ENCODE measurements at places on chromosomes 3 and 15.

DNA sequence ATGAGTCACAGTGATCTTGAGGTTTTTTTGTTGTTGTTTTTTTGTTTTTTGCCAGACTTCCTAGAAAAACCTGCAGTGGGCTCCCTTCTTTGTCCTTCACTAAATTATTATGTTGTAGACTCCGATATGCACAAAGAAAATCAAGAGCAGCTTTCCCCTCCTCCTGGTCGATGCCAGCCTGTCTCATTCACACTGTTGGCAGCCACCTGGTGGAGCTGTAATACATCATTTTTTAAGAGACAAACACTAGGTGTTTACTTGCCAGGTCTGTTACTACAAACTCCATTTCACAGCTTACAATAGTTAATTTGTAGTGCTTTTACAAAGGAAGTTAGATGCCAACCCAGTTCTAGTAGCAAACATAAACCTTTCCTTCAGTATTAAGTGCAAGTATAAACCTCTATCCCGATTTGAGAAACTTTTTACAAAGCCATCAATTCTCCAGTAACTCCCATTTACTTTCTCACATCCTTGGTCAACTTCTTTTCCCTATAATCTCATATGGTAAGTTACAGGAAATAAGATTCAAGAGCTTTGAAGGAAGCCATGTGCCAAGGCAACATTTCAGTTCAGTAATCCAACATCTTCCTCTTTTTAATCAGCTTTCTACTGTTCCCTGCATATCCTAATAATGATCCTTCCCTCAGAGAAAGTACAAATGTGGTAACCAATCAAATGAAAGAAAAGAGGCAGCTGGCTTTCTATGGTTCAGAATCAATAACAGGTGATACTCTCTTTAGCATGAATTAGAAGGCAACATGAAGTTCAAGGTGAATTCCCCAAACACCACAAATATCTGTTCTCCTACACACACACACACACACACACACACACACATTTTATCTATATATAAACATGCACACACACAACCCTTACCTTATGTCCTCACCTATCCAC is 14.0 kb downstream of the AAGAB start:
- peak; percentile 55 for DNase-seq

- DNase-seq, result no peak
Measured at GRCh38 chr15:51390241-51390965, 48.9 kb downstream of the GLDN start.

- no peak for DNase-seq
Measured at GRCh38 chr3:140375002-140375401, 302.9 kb upstream of the TRIM42 start.

DNA sequence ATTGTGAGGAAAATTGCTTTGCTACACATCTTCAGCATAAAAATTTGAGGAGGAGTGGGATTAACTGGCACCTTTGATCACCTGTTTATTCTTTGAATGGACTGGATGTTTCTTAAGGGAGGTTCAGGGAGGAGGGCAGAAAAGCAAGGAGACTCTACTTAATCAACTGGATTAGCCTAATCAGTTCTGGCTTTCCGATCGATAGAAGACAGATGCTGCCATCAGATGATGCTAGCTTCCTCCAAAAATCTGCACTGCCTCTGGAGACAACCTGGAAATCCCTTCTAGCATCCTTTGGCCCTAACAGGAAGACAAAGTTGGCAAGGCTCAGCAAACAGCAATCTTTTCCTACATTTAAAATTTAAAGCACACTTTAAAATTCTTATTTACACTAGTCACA is 197.8 kb downstream of the EBLN2 start:
- DNase-seq, result no peak

GRCh38 chr3:12758025-12758781 is 856 bp downstream of the TMEM40 start:
- no peak for DNase-seq

DNA sequence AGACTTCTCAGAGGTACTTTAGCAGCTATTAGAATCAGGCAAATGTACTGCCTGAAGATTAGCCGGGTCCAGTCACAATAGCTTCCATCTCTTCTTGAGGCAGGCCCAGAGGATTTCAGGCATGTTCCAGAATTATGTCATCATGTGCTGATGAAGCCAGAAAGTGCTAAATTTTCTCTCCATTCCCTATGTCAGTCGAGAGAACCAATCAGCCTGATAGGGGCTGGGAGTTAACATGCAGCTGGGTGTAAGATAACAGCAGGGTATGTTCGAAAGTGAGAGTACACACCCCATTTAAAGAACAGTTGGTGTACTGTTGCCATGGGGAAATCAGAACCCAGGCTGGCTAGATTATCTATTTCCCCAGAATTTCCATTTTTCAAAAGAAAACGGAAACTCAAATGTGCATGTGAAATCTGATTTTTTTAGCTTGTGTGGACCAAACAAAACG is 48.7 kb downstream of the MYH15 start:
- DNase-seq, result no peak

DNA sequence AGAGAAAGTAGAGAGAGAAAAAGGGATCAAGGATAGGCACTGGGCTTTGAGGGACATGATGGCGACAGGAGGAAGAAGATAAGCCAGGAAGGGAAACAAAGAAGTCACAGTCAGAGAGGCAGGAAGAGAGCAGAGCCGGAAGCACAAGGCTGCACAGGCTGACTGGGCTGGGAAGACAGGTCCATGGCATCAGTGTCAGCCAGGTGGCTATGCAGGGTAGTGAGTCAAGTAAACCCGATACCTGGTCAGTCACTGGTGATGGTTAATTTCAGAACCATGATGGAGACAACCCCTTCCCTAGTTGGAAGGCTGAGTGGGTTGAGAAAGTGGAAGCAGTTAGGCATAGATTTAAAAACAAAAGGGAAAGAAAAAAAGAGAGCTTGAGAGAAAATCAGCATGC is 203.8 kb downstream of the EPHB1 start:
- DNase-seq, result no peak

- DNase-seq, result no peak
Measured at GRCh38 chr3:168414149-168414548, 318.4 kb upstream of the GOLIM4 start.

- DNase-seq, result no peak
Measured at GRCh38 chr3:109687626-109688025, 350.3 kb upstream of the DPPA4 start.

GRCh38 chr15:42385206-42385979 is 26.1 kb downstream of the CAPN3 start:
- no peak for DNase-seq
